ENCODE measurements at places on chromosomes 7 and 10.
A peak's percentile ranks its signal among the peaks of the same experiment; 100 is the strongest.

DNA sequence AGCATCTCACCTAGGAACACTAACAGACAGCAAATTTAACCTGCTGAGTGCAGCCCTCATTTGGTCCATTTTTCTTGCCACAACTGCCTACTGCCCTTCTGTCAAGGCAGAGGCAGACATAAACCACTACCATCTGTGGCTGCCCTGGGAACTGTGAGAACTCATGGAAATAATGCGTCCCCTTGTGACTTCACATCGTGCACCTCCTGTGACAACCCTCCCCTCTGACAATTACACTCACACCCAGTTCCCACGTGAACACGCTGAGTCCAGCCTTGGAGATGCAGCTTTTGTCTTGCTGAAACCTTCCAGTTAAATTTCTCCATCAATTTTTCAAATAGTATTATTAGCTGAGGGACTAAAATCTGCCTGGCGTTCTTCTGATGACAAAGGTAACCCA lies 193.1 kb upstream of the KLF14 start:
- H3K4me1 ChIP-seq, result no peaks in the 10 kb centered on the region
- H3K27ac ChIP-seq, result no peak overlapping the region
- no peak for DNase-seq
- no peaks in the 10 kb centered on the region for H3K27me3 ChIP-seq
- no peaks in the 10 kb centered on the region for H3K36me3 ChIP-seq

DNA sequence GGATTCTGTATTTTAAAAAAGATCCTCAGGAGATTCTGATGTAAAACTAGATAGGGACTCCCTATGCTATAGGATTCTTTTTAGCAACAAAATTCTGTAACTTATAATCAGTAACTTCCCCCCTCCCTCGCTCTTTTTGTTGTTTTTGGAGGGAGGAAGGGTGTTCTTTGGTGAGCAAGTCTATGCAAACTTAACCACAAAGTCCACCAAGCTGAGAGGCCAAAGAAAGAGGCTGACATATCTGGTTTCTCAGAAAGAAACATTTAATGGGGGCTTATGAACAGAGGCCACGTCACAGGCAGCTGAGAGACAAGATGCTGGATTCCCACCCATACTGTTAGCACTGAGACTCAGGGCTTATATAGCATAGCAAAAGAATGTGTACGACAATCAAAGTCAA lies 14.3 kb upstream of the ABCB5 start:
- H3K36me3 ChIP-seq, result no peaks in the 10 kb centered on the region
- DNase-seq, result no peak
- H3K4me1 ChIP-seq, result no peaks in the 10 kb centered on the region
- no peak overlapping the region for H3K4me3 ChIP-seq
- no peaks in the 10 kb centered on the region for H3K27me3 ChIP-seq

DNA sequence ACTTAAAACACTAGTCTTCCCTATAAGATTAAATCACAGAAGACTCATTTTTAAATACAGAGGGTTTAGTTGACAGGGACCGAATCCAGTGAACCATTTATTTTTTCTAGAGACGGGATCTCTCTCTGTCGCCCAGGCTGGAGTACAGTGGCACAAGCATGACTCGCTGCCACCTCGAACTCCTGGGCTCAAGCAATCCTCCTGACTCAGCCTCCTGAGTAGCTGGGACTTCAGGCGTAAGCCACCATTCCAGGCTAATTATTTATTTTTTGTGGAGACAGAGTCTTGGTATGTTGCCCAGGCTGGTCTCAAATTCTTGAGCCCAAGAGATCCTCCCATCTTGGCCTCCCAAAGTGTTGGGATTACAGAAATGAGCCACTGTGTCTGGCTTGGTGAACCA lies 20.9 kb upstream of the LYZL1 start:
- no peak for DNase-seq
- H3K4me3 ChIP-seq, result no peak overlapping the region
- H3K27me3 ChIP-seq, result no peaks in the 10 kb centered on the region
- peaks cover 2% of the 10 kb centered on the region for H3K4me1 ChIP-seq

DNA sequence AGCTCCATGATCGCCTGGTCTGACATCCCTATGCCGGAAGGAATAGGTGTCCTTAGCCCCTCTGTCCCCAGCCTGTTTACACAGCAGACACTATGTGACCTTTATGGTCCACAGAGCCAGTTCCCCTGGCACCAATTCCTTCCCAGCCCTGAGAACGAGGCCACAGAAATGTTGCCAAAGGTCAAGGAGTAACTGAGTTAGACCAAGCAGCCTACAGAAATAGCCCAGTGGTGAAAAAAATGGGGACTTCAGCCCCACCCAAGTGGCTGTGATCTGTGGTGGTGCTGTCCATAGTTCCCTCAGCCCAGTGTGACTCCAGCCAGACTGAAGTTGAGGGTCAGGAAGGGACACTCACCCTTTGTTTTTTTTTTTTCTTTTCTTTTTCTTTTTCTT lies 2.5 kb downstream of the PGAM2 start:
- H3K27me3 ChIP-seq, result no peaks in the 10 kb centered on the region
- no peak for DNase-seq
- H3K27ac ChIP-seq, result no peak overlapping the region
- no peak overlapping the region for H3K4me3 ChIP-seq

DNA sequence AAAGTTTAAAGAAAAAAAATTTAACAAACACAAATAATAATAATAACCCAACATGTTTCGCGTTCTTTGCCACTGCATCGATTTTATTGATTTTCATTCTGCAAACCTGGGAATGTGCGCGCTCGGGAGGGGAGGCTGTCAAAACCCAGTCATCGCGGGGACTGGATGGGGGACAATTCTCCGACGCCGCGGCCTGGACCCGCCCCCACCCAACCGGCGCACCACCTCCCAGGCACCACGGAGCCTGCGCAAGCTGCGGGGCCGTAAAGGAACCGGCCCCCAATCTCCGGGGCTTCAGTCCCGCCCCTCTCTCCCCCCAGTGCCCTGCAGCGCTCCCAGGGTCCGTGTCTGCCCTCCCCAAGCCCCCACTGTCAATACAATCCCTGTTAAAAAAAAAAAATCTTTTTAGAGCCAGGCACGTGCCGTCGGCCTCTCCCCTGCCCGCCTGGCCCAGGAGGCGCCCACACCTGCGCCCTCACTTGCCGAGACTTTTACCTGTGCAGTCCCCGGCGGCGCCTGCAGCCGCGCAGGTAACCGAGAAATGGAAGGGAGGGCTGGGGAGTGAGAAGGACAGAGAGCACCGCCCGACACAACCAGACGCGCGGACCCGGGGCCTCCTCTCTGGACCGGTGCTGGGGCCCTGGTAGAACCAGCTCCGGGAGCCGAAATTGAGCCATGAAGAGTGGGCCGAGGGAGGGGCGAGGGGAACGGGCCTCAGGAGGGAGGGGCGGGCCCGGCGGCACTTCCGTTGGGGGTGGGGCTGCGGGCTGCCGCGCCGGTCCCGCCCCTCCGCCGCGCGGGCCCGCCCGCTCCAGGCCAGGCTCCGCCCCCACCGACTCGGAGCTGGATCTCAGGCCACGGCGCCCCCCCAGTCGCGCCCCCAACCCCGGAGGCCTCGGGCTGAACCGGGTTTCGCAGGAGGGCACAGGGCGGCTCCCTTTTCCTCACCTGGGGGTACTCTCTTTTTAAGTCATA lies 7.6 kb upstream of the ZNF503 start:
- no peaks in the 10 kb centered on the region for H3K36me3 ChIP-seq
- H3K4me1 ChIP-seq, result peaks cover 3% of the 10 kb centered on the region
- peaks cover 64% of the 10 kb centered on the region for H3K27me3 ChIP-seq

GRCh38 chr10:71285180-71285545 lies 33.9 kb upstream of the SLC29A3 start:
- peak; percentile 60 for DNase-seq
- H3K27me3 ChIP-seq, result no peaks in the 10 kb centered on the region
- H3K36me3 ChIP-seq, result peaks cover 2% of the 10 kb centered on the region
- H3K4me3 ChIP-seq, result no peak overlapping the region
- no peaks in the 10 kb centered on the region for H3K4me1 ChIP-seq

- H3K27me3 ChIP-seq, result no peaks in the 10 kb centered on the region
- no peaks in the 10 kb centered on the region for H3K36me3 ChIP-seq
- no peak overlapping the region for H3K4me3 ChIP-seq
- no peaks in the 10 kb centered on the region for H3K4me1 ChIP-seq
Observed at GRCh38 chr10:112857493-112857892, 92.6 kb upstream of the TCF7L2 start.

DNA sequence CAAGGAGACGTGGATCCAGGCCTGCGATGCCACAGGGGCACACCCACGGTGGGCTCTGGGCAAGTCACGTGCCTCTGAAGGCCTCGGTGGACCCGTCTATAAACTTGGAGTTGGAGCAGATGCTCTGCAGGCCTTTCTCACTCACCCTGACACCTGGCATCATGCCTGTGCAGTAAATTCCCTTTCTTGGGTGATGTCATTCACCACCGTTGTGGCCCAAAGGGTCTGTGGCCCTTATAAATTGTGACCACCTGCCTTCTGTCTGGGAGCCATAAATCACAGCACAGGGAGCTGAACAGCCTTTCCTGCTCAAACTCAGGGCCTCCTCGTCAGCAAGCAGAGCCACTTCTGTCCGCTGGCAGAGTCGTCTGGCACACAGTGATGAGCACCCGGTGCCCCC lies 52.2 kb downstream of the GPAM start:
- H3K27ac ChIP-seq, result no peak overlapping the region
- H3K27me3 ChIP-seq, result no peaks in the 10 kb centered on the region
- no peaks in the 10 kb centered on the region for H3K4me1 ChIP-seq
- DNase-seq, result no peak
- H3K4me3 ChIP-seq, result no peak overlapping the region

- H3K36me3 ChIP-seq, result no peaks in the 10 kb centered on the region
- no peak for DNase-seq
- no peak overlapping the region for H3K27ac ChIP-seq
- no peak overlapping the region for H3K4me3 ChIP-seq
- no peaks in the 10 kb centered on the region for H3K27me3 ChIP-seq
- no peaks in the 10 kb centered on the region for H3K4me1 ChIP-seq
Observed at GRCh38 chr7:111780527-111780926, 218.2 kb upstream of the IMMP2L start.

Data from mesendoderm (in vitro differentiated cells).